IMR-90 (cell line): ENCODE measurements at places on chromosomes 7 and 10. TPM values are rescaled to one million over a fixed set of nuclear protein-coding genes. Genes with fewer than 3 reads are reported as not detected.
A peak's percentile ranks its signal among the peaks of the same experiment; 100 is the strongest.

The FAM25C gene
- not detected in 2 replicates for polyA plus RNA-seq

The SCIN gene
- polyA plus RNA-seq = 0.05 TPM in 1 of 2 replicates, not detected in the other

The SERPINE1 gene
- polyA plus RNA-seq = 2,783 and 2,870 TPM in 2 replicates

The SPDYE9 gene
- polyA plus RNA-seq = not detected in 2 replicates

The IFIT1B gene
- not detected in 2 replicates for polyA plus RNA-seq

- DNase-seq = no peak
- peaks cover 5% of the 10 kb centered on the region; the same call in 1 of the 2 replicates for H3K4me1 ChIP-seq
- no peaks in the 10 kb centered on the region for H3K36me3 ChIP-seq
- H3K27me3 ChIP-seq = peaks cover 31% of the 10 kb centered on the region
Observed at GRCh38 chr10:87615856-87616255, 43.8 kb upstream of the PAPSS2 start.

- H3K4me3 ChIP-seq = no peak overlapping the region
- peaks cover 7% of the 10 kb centered on the region for H3K4me1 ChIP-seq
- H3K36me3 ChIP-seq = peaks cover 31% of the 10 kb centered on the region
- no peak for DNase-seq
Observed at GRCh38 chr10:878895-879294, 52.6 kb downstream of the LARP4B start.

DNA sequence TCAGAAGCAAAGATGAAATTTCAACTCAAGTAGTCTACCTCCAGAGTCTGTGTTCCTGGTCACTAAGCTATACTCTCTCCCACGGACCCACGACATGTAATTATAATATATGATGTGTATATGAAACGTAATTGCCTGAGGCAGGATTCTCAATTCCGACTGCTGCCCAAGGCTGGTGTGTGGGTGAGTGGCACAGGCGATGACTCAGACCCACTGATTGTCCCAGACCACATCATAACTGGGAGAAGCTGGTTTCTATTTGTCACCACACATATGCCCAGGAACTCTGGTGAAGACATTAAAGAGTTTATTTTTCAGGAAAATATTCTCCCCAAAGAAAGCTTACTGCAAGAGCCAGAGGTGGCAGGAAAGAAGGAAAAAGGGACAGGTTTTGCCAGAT lies 219.3 kb downstream of the JAZF1 start:
- H3K27me3 ChIP-seq = no peaks in the 10 kb centered on the region
- no peaks in the 10 kb centered on the region for H3K36me3 ChIP-seq
- H3K27ac ChIP-seq = no peak overlapping the region
- H3K4me3 ChIP-seq = no peak overlapping the region
- peak; percentile 47 for DNase-seq
- H3K4me1 ChIP-seq = no peaks in the 10 kb centered on the region; the same call in 1 of the 2 replicates

DNA sequence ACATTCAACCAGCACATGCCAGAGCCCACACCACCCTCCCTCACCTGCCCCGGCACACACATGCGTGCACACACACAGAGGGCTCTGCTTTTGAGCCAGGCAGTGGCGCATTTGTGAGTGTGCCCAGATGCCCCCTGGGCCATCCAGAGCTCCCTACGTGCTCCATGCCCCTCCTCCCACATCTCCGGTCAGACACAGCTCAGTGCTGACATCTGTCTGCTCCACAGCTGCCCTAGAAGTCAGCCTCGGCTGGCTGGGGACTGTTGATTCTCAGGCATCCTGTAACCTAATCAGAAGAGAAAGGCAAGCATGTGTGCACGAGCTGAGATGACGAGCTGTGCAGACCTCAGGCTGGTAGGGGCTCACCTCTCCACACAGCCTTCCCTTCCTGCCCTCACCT lies 135.1 kb downstream of the ZMIZ1 start:
- H3K4me1 ChIP-seq = 0 out of 2 replicates have a peak, but pooled peaks cover 3% of the 10 kb centered on the region
- no peak for DNase-seq
- H3K27ac ChIP-seq = no peak overlapping the region
- no peaks in the 10 kb centered on the region for H3K27me3 ChIP-seq
- peaks cover 70% of the 10 kb centered on the region for H3K36me3 ChIP-seq

GRCh38 chr7:147519062-147519461 lies 1071.5 kb upstream of the C7orf33 start:
- no peak overlapping the region for H3K27ac ChIP-seq
- no peaks in the 10 kb centered on the region for H3K36me3 ChIP-seq
- H3K4me1 ChIP-seq = no peaks in the 10 kb centered on the region
- no peaks in the 10 kb centered on the region for H3K27me3 ChIP-seq
- no peak overlapping the region for H3K4me3 ChIP-seq
- DNase-seq = no peak

DNA sequence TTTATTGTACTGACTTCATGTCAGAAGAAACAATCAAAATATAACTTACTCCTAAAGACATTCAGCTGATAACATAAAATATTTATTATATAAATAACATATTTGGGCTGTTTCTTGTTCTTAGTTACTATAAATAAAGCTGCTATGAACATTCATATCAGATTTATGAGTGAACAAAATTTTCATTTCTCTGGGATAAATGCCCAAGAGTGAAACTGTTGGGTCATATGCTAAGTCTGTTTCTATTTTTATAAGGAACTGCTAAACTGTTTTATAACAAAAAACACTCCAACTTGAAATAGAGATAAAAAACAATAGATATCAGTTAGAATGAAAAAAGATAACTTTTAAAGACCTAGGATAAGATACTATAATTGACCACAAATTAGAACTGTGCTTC lies 26.5 kb upstream of the CC2D2B start:
- H3K4me1 ChIP-seq = no peaks in the 10 kb centered on the region
- no peak overlapping the region for H3K27ac ChIP-seq
- DNase-seq = no peak
- no peaks in the 10 kb centered on the region for H3K27me3 ChIP-seq

GRCh38 chr10:133529576-133529946 lies 2.4 kb downstream of the CYP2E1 start:
- H3K4me3 ChIP-seq = no peak overlapping the region
- DNase-seq = no peak
- no peaks in the 10 kb centered on the region for H3K36me3 ChIP-seq
- H3K27me3 ChIP-seq = peaks cover 39% of the 10 kb centered on the region
- no peak overlapping the region for H3K27ac ChIP-seq

DNA sequence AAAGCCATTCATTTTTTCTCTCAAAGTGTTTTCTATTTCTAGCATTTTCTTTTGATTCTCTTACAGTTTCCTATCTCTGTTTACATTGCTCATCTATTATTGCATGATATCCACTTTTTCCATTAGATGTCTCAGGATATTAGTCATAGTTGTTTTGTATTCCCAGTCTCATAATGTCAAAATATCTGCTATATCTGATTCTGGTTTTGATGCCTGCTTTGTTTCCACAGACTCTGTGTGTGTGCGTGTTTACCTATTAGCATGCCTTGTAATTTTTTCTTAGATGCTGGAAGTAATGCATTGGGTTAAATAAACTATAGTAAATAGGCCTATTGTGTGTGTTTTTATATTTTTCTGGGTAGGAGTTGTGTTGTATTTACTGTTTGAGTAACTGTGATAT lies 1126.3 kb downstream of the SORCS1 start:
- no peak overlapping the region for H3K27ac ChIP-seq
- DNase-seq = no peak
- no peak overlapping the region for H3K4me3 ChIP-seq
- H3K36me3 ChIP-seq = no peaks in the 10 kb centered on the region

DNA sequence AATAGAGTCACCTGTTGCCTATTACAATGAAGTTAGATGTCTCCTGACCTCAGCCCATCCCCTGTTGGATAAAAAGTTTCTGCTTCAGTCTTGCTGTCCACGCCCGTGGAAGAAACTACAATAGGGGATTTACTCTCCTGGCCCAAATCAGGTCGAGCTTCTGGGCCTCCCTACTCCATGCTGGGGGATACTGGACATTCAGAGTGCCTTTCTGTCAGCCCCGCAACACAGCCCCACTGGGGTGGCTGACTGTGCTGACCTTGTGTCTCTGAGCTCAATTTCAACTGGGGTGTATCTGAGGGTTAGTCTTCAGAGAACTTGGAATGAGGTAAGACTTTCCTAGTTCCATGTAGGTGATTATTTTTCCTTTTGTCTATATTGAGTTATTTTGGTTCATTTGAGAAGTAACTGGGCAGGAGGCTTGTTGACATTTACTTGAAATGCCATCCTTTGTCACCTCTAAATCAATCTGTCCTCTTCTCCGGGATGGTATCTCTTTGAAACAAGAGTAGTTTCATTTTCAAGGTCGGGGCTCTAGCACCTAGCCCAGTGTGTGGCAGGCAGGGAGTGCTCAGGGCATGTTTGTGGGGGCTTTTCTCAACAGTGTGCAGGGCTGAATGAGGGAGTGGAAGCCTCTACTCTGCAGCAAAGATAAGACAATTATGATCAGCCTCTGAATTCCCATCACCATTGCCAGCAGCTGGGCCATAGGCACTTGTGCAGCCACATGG lies 17.7 kb upstream of the CXCL12 start:
- H3K27me3 ChIP-seq = peaks cover 33% of the 10 kb centered on the region
- H3K36me3 ChIP-seq = no peaks in the 10 kb centered on the region
- H3K4me1 ChIP-seq = no peaks in the 10 kb centered on the region
- no peak for DNase-seq
- H3K27ac ChIP-seq = no peak overlapping the region

- no peaks in the 10 kb centered on the region for H3K4me1 ChIP-seq
- H3K36me3 ChIP-seq = no peaks in the 10 kb centered on the region
- H3K27ac ChIP-seq = no peak overlapping the region
- H3K4me3 ChIP-seq = no peak overlapping the region
Observed at GRCh38 chr10:70069346-70069745, 16.7 kb downstream of the MACROH2A2 start.

DNA sequence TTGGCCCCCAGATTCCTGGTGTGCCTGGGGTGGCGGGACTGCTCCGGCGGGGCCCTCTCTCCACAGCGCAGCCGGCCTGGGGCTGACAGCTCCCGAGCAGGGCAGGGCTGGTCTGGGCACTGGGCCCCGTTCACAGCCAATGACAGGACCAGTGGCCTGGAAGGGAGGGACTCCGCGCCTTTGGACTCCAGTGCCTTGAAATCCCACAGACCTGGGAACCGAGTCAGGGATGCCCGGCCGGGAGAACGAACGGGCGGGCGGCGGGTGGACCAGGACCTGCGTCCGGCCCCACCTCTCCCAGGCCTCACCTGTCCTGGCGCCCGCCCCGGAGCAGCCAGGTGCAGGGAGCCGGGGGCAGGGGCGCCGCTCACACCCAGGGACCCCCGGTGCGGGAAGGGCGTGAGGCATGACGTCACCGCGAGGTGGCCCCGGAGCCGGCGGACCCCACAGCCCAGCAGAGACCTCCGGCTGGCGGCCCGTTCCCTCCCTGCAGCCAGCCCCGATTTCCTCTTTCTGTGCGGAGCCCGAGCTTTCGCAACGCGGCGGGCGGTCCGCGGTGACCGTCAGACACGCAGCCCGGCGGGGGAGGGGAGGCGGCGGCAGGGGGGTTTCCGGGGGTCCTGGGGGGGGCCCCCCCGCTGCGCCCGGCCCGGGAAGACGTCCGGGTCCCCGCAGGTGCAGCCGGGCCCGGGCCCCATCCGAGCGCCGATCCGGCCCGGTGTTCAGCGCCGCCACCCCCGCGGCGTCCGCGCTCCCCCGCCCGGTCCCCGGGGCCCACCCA lies 743 bp downstream of the ADAP1 start:
- no peak overlapping the region for H3K27ac ChIP-seq
- peaks cover 18% of the 10 kb centered on the region; the same call in 1 of the 2 replicates for H3K27me3 ChIP-seq
- H3K36me3 ChIP-seq = no peaks in the 10 kb centered on the region
- peak; percentile 17 for DNase-seq
- H3K4me3 ChIP-seq = peak overlapping the region; percentile 46

GRCh38 chr10:89003344-89003743 lies 12.7 kb downstream of the FAS start:
- peaks cover 11% of the 10 kb centered on the region for H3K4me1 ChIP-seq
- peak; percentile 18 for DNase-seq
- no peak overlapping the region for H3K4me3 ChIP-seq
- H3K27ac ChIP-seq = no peak overlapping the region

DNA sequence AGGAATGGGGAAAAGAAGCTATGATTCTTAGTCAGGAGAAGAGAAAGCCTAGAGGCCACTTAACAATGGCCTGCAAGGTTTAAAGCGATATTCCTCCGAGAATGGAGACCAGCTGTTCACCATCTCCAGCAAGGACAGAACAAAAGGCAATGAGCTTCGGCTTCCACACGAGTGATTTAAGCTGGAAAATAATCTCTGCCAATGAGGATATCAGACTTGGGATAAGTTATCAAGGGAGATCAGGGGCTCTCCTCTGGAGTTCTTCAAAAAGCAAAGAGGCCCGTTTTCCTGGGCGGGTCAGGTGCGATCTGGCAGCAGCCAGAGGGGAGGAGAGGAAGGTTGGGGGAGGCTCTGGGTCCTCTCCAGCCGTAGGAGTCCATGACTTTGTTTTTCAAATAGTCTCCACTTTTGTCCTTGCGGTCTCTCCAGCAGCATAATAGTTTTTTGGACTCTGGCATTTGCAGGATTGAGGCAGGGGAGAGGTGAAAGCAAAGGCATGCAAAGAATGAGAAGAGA lies 211.3 kb downstream of the SKIDA1 start:
- H3K27me3 ChIP-seq = no peaks in the 10 kb centered on the region
- H3K27ac ChIP-seq = no peak overlapping the region
- H3K36me3 ChIP-seq = no peaks in the 10 kb centered on the region

GRCh38 chr7:74012842-74013249 lies 15.1 kb upstream of the ELN start:
- H3K27me3 ChIP-seq = no peaks in the 10 kb centered on the region
- no peak overlapping the region for H3K4me3 ChIP-seq
- DNase-seq = peak; percentile 29
- peaks cover 7% of the 10 kb centered on the region; the same call in 1 of the 2 replicates for H3K4me1 ChIP-seq
- H3K36me3 ChIP-seq = no peaks in the 10 kb centered on the region
- no peak overlapping the region for H3K27ac ChIP-seq

- H3K27me3 ChIP-seq = no peaks in the 10 kb centered on the region
- H3K27ac ChIP-seq = no peak overlapping the region
- DNase-seq = no peak
- H3K36me3 ChIP-seq = no peaks in the 10 kb centered on the region
- no peak overlapping the region for H3K4me3 ChIP-seq
- H3K4me1 ChIP-seq = no peaks in the 10 kb centered on the region
Observed at GRCh38 chr10:52551046-52551445, 221.5 kb downstream of the MBL2 start.

- peaks cover 1% of the 10 kb centered on the region; the same call in 1 of the 2 replicates for H3K4me1 ChIP-seq
- peaks cover 28% of the 10 kb centered on the region for H3K36me3 ChIP-seq
Observed at GRCh38 chr10:12181065-12181775, 14.5 kb downstream of the NUDT5 start.

DNA sequence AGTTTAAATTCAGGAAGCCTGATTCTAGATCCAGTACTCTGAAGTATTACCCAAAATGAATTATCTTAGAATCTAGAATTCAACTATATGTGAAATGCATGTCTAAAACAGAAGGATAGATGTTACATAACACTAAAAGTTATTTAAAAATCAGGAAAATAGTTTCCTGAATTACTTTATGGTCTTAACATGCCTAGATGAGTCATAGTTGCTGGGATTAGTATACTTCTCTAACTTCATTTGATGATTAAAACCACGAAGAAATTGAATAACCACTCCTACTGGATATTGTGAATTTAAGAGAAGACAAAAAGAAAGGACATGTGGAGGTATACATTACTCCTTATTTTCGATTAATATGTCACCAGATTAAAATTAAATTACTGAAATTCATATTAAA lies 65.5 kb downstream of the ATAD1 start:
- DNase-seq = peak; percentile 80
- no peak overlapping the region for H3K4me3 ChIP-seq
- no peaks in the 10 kb centered on the region for H3K27me3 ChIP-seq
- H3K27ac ChIP-seq = no peak overlapping the region
- H3K4me1 ChIP-seq = peaks cover 2% of the 10 kb centered on the region
